Keratinocyte (primary cell): ENCODE measurements at places on chromosomes 7 and 10.

GRCh38 chr7:4500812-4501211 is 181.3 kb upstream of the FOXK1 start:
- no peaks in the 10 kb centered on the region for H3K4me1 ChIP-seq
- H3K27me3 ChIP-seq, result no peaks in the 10 kb centered on the region
- H3K36me3 ChIP-seq, result no peaks in the 10 kb centered on the region

DNA sequence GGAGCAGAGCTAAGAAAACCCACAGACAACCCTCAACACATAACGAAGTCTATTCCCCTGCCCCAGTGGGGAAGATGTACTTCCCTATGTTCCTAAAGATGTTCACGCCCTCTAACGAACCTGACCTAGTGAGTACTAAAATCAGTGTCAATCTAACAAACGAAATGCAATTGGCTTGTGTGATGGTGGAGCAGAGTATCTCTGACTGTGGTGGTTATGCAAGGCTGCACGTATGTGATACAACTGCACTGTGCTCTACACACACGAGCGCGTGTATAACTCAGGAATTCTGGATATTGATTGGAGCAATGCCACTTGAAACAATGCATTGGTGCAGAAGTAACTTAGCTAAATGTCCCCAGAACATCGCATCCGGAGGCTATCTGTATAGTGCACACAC is 1.3 kb downstream of the ANKRD16 start:
- peak overlapping the region; percentile 62 for H3K27ac ChIP-seq
- peaks cover 12% of the 10 kb centered on the region for H3K36me3 ChIP-seq
- peak overlapping the region; percentile 61 for H3K4me3 ChIP-seq

DNA sequence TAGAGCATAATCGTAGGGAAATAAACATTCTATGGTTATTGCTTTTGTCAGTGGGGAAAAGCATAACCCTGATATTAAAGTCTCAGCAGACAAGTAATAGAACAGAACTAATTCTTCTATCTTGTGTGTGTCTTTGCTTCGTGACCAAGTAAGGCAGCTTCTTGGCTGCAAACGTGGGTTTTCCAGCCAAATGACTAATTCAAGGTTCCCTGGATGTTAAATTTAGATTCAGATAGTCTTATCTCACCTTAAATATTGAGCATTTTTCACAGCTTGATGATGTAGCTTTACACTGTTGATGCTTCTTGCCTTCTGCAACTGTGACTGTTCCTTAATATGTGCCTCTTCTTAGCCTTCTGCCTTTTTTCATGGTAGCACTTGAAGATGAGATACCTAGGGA is 113.0 kb downstream of the EXOC4 start:
- H3K27ac ChIP-seq, result no peak overlapping the region
- no peak for DNase-seq
- H3K4me1 ChIP-seq, result peaks cover 11% of the 10 kb centered on the region
- no peaks in the 10 kb centered on the region for H3K27me3 ChIP-seq
- H3K4me3 ChIP-seq, result no peak overlapping the region
- no peaks in the 10 kb centered on the region for H3K36me3 ChIP-seq

GRCh38 chr10:77799352-77799751 is 127.2 kb downstream of the DLG5 start:
- H3K27me3 ChIP-seq, result no peaks in the 10 kb centered on the region
- no peak overlapping the region for H3K4me3 ChIP-seq
- H3K36me3 ChIP-seq, result peaks cover 29% of the 10 kb centered on the region
- no peak overlapping the region for H3K27ac ChIP-seq
- peaks cover 4% of the 10 kb centered on the region for H3K4me1 ChIP-seq

- no peaks in the 10 kb centered on the region for H3K36me3 ChIP-seq
- no peak for DNase-seq
- no peak overlapping the region for H3K4me3 ChIP-seq
- no peak overlapping the region for H3K27ac ChIP-seq
- no peaks in the 10 kb centered on the region for H3K4me1 ChIP-seq
These were observed 183.0 kb downstream of the THSD7A start for GRCh38 chr7:11648980-11649379.

DNA sequence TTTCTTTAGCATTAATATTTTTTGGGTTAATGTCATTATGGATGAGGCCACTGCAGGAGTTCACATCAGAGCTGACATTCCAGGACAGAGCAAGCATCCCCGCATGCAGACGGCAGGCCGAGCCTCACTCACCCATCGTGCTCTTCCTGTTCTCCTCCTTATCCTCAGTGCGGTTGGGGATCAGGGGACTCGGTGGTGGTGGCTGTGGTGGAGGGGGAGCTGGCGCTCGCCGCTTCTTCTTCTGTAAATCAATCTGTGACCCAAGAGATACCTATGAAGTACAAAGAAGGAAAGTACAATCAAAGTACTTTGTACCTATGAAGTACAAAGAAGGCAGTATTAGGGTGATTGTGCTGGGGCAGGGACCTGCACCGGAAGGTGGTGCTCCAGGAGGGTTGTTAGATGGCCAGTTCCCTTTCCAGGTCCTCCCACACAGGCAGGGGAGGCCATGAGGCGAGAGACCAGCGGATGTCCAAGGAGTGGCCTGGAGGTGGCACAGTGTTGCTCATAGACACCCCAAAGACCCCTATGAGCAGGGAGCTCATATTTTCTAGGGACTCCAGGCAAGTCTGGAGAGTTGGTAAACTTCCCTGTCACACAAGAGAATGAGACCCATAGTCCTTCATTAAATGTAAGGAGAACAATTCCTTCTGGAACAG is 231.4 kb downstream of the COBL start:
- H3K4me1 ChIP-seq, result no peaks in the 10 kb centered on the region
- no peak for DNase-seq
- H3K4me3 ChIP-seq, result no peak overlapping the region
- no peaks in the 10 kb centered on the region for H3K36me3 ChIP-seq

DNA sequence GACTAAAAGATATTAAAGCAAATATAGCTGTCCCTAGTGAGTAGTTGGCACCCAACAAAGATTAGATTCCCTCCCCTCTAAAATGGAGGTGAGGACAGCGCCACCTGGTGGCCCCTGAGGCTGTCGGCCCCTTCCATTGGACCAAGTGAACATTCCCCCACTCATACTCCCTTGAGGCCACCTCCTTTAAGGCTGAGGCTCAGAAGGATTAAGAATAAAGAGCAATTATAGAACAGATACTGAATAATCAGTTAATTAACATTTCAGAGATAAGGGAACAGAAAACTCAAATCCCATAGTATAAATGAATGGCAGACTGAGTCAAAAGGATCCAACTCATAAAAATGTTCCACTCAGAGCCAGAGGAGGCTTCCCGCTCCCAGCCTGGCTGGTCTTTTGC is 130.4 kb upstream of the GHITM start:
- DNase-seq, result no peak
- H3K4me1 ChIP-seq, result no peaks in the 10 kb centered on the region
- H3K27me3 ChIP-seq, result no peaks in the 10 kb centered on the region
- H3K4me3 ChIP-seq, result no peak overlapping the region
- no peaks in the 10 kb centered on the region for H3K36me3 ChIP-seq

- no peak overlapping the region for H3K27ac ChIP-seq
These were observed 146.2 kb downstream of the SPAG6 start for GRCh38 chr10:22491480-22491879.

DNA sequence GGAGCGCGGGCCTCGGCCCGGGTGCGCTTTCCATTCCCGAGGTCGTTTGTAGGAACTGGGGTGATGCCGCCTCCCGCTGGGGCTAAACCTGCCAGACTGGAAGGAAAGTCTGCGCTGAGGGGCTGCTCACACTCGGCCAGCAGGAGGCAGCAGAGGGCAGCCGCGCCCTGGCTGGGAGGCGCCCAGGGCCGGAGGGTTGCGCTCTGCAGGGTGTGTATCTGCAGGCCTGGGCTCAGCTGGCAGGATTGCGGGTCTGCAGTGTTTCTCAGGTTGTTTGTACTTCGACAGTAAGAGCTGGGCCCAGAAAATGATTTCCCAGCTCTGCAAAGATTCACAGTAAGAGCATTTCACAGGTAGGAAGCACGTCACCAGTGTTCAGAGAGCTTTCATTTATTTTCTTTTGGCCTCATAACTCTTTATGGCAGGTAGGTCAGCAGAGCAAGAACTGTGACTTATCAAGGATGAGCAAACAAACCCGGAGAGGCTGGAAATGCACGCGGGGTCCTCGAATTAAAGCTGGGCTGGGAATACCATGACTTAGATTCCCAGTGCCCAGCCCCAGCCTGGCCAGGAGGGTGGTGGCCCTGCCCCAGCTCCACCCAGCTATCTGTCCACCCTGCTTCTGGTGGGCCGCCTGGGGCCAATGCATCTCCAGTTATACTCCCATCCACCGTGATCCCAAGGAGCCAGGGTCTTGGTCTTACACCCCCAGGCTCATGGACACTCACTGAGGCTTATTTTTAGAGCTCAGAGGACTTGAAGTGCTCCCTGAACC is 15.2 kb upstream of the PPP2R2D start:
- DNase-seq, result no peak
- H3K27ac ChIP-seq, result no peak overlapping the region
- H3K4me1 ChIP-seq, result peaks cover 16% of the 10 kb centered on the region
- no peaks in the 10 kb centered on the region for H3K27me3 ChIP-seq

GRCh38 chr7:36286226-36286625 is 103.4 kb upstream of the ANLN start:
- H3K4me1 ChIP-seq, result peaks cover 3% of the 10 kb centered on the region
- H3K36me3 ChIP-seq, result no peaks in the 10 kb centered on the region
- H3K27ac ChIP-seq, result no peak overlapping the region
- no peak overlapping the region for H3K4me3 ChIP-seq
- no peak for DNase-seq

GRCh38 chr7:68014031-68014736 is 1017.6 kb downstream of the TYW1 start:
- H3K36me3 ChIP-seq, result no peaks in the 10 kb centered on the region
- H3K4me1 ChIP-seq, result peaks cover 9% of the 10 kb centered on the region
- no peak overlapping the region for H3K4me3 ChIP-seq
- H3K27me3 ChIP-seq, result no peaks in the 10 kb centered on the region

- no peaks in the 10 kb centered on the region for H3K4me1 ChIP-seq
- H3K36me3 ChIP-seq, result no peaks in the 10 kb centered on the region
- H3K27me3 ChIP-seq, result no peaks in the 10 kb centered on the region
These were observed 175.2 kb downstream of the CTTNBP2 start for GRCh38 chr7:117698018-117698417.

- no peaks in the 10 kb centered on the region for H3K36me3 ChIP-seq
- no peaks in the 10 kb centered on the region for H3K27me3 ChIP-seq
- no peaks in the 10 kb centered on the region for H3K4me1 ChIP-seq
- H3K27ac ChIP-seq, result no peak overlapping the region
These were observed 427.0 kb upstream of the VSTM2A start for GRCh38 chr7:54115028-54115763.

GRCh38 chr7:21125297-21125696 is 302.6 kb upstream of the SP4 start:
- H3K4me1 ChIP-seq, result peaks cover 23% of the 10 kb centered on the region
- no peaks in the 10 kb centered on the region for H3K27me3 ChIP-seq

GRCh38 chr7:1248916-1249581 is 16.4 kb downstream of the UNCX start:
- no peak overlapping the region for H3K27ac ChIP-seq
- no peaks in the 10 kb centered on the region for H3K36me3 ChIP-seq
- peaks cover 93% of the 10 kb centered on the region for H3K27me3 ChIP-seq
- H3K4me1 ChIP-seq, result no peaks in the 10 kb centered on the region

GRCh38 chr7:141076377-141076776 is 2.5 kb downstream of the TMEM178B start:
- peaks cover 11% of the 10 kb centered on the region for H3K4me1 ChIP-seq
- no peaks in the 10 kb centered on the region for H3K36me3 ChIP-seq
- peaks cover 44% of the 10 kb centered on the region for H3K27me3 ChIP-seq

DNA sequence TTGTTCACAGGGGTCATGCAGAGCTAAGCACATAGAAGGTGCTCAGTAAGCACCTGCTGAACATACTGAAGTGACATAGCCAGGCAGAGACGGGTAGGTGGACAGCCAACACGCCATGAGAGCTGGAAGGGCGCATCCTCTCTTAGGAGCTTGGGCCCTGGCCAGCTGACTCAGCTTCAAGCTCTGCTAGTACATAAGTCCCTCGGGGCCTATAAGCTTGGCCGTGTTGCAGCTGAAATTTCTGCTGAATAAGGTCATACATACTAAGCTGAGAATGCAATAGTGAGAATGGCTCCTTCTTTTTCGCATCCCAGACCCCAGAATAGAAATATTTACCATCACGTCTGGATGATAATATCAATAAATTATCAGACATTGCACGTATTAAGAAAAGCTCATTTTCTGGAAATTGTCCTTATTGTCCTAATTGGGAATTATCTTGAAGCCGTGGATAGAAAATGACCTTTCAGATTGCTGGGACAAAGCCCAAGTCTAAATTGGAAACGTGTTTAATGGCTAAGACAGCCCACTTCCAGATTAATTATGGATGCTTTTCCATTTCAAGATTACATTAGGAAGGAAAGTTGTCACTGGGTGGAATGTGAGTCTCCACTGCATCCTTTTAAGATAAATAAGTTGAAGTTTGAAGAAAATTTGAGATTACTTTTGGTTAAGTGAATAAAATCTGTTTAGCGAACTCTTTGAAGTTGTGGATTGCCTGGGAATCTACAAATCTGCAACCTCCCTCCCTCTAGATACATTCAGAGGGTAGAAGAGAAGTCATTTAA is 287.1 kb upstream of the C7orf33 start:
- H3K4me3 ChIP-seq, result no peak overlapping the region
- H3K27me3 ChIP-seq, result peaks cover 4% of the 10 kb centered on the region
- peak; percentile 13 for DNase-seq
- H3K27ac ChIP-seq, result no peak overlapping the region

GRCh38 chr7:2567679-2568278 is 9.0 kb downstream of the IQCE start:
- no peaks in the 10 kb centered on the region for H3K27me3 ChIP-seq
- H3K27ac ChIP-seq, result no peak overlapping the region
- peaks cover 10% of the 10 kb centered on the region for H3K4me1 ChIP-seq

- no peaks in the 10 kb centered on the region for H3K36me3 ChIP-seq
- no peaks in the 10 kb centered on the region for H3K27me3 ChIP-seq
- no peak for DNase-seq
- H3K27ac ChIP-seq, result no peak overlapping the region
These were observed 107.7 kb upstream of the EEPD1 start for GRCh38 chr7:36045326-36045725.

GRCh38 chr10:31929261-31930022 is 811 bp upstream of the ARHGAP12 start:
- H3K4me1 ChIP-seq, result peaks cover 37% of the 10 kb centered on the region
- H3K36me3 ChIP-seq, result no peaks in the 10 kb centered on the region
- DNase-seq, result no peak

DNA sequence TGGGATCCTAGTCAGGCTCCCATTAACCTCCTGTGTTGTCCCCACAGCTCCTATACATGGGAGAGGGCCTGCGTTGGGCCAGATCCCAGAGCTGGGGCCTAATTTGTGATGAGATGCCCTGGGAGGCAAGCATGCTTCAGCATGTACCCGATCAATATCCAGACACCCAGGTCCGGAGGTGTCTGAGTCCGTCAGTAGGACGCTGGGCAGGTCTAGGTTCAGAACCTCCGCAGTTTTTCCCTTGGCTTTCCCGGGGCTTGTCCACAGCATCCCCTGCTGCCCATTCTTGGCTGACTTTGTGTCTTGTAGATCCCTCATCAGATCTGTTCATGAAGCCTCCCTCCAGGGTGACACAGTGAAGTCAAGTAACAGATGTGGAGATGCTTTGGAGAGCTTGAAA is 32.7 kb upstream of the RBAK start:
- H3K27me3 ChIP-seq, result no peaks in the 10 kb centered on the region
- H3K4me3 ChIP-seq, result no peak overlapping the region
- no peaks in the 10 kb centered on the region for H3K36me3 ChIP-seq
- H3K4me1 ChIP-seq, result no peaks in the 10 kb centered on the region
